Spinal cord (tissue), 10 donors: ENCODE measurements at places on chromosomes 5 and 9. TPM values are rescaled to one million over a fixed set of nuclear protein-coding genes. Genes with fewer than 3 reads are reported as not detected.

The PRLR gene
- 13.7 TPM for total RNA-seq

DNA sequence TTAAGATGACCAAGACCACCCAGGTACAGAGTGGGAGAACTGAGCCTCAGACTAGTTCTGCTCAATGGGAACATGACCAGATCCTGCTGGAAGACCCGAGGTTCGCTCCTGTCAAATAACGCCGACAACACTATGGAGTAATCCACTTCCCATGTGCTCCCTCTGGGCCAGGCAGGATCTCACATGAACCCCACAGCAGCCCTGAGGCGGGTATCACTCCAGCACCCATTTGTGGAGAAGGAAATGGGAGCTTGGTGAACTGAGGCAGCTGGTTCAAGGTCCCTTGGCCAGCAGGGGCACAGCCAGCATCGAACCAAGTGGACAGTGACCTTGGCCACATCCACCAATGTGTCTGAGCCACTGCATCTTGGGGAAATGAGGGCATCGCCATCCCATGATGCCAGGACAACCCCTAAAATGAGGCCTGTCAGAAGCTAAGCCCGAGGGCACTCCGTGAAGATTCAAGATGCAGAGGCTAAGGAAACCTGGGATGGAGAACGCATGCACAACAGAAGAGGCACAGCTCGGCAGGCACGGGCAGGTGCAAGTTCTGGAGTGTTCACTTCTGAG lies 8.5 kb downstream of the ANKS6 start:
- no peak for DNase-seq

The MLANA gene
- total RNA-seq: 1.7 TPM

DNA sequence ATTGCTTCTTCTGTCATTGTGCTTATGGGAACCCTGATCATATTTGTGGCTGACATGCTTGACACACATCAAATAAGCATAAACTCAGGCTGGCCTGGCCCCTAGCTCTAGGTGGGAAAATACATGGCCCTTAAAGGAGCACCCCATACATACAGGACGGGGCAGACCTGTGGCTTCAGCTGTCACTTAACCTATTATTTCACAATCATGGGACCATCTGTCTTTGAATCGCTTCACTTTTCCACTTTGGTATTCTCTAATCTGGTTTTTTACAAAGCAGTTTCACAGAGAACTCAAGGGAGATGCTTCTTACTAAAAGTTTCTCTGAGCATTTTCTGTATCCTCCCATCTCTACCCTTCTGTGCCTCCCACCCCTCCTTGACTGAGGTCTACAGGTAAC lies 34.6 kb upstream of the LRRTM2 start:
- DNase-seq: no peak

The FAM151B gene
- 9.3 TPM for total RNA-seq

The RLN2 gene
- total RNA-seq: not detected

DNA sequence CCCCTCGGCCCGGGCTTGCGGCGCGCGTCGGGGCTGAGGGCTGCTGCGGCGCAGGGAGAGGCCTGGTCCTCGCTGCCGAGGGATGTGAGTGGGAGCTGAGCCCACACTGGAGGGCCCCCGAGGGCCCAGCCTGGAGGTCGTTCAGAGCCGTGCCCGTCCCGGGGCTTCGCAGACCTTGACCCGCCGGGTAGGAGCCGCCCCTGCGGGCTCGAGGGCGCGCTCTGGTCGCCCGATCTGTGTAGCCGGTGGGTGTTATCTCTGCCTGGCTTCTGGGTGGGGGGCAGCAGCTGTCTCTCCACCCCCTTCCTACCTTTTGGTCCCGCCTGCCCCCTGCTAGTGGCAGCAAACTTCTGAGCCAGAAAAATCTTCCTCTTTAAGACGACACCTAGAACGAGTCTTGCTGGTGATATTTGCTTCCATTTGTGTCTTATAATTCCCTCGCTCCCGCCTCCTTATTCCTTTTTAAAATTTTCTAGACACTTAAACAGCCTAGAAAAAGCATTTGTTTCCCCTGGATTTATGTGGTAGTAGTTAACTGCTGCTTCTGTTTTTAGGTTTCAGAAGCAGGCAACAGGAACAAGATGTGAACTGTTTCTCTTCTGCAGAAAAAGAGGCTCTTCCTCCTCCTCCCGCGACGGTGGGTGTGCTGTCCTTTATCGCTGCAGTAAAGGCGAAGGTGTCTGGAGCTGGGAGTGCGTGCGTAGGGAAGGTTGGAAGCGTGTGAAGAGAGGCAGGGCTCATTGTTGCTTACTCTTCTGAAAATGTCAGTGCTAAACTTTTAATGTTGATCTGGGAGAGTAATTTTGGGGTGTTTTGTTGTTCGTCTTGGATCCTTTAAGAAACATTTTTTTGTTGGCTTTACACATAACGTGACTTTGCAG lies 554 bp downstream of the JAK2 start:
- DNase-seq: peak; percentile 41

The FAM169A gene
- total RNA-seq: 62.9 TPM

The HAPLN1 gene
- total RNA-seq: 28.4 TPM
